Testis (tissue), 5 donors: ENCODE measurements at places on chromosomes 5 and 9. TPM values are rescaled to one million over a fixed set of nuclear protein-coding genes. Genes with fewer than 3 reads are reported as not detected.

DNA sequence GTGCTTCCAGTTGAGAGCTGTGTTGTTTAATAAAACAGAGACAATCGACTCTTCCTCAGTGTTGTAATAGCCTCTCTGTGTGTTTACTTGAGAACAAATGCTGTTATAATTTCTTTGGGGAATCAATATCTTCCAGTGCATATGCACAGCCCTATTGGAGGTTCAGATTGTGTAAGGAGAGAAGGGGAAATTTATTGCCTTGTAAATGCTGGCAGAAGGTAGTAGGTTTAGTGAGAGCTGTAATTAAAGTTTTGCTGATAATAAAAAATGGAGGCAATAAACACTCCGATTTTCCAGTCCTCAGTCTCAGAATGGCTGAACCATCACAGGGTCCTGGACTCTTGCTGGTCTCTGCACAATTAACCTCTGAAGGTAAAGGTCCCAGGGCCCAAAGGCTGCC, 128.3 kb downstream of the C5orf15 start:
- no peaks in the 10 kb centered on the region for H3K36me3 ChIP-seq
- DNase-seq = peak; percentile 6
- H3K27ac ChIP-seq = no peak overlapping the region
- peaks cover 4% of the 10 kb centered on the region for H3K4me1 ChIP-seq
- no peaks in the 10 kb centered on the region for H3K27me3 ChIP-seq

GRCh38 chr5:61768692-61769281, 436.7 kb downstream of the ZSWIM6 start:
- H3K36me3 ChIP-seq = no peaks in the 10 kb centered on the region
- no peaks in the 10 kb centered on the region for H3K4me1 ChIP-seq
- H3K27me3 ChIP-seq = no peaks in the 10 kb centered on the region
- H3K4me3 ChIP-seq = no peak overlapping the region

DNA sequence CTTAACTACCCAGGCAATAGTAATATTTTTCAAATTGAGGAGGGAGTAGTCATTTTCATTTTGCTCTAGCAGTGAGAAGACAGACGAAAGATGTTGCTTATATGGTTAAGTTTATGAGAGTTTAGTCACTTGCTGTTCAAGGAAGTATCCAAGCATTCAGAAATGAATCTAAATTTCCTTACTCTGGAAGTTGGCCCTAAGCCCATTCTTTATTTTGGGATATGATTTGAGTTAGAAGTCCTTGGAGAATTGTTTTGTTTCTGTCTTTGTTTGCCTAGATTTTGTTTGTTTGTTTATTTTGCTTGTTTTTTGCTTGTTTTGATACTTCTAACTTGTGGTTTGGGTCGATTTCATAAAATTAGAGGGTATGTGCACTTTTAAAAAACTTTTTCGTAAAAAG, 146.4 kb upstream of the FGF10 start:
- H3K27ac ChIP-seq = no peak overlapping the region
- H3K4me1 ChIP-seq = no peaks in the 10 kb centered on the region
- no peak for DNase-seq
- no peaks in the 10 kb centered on the region for H3K27me3 ChIP-seq

DNA sequence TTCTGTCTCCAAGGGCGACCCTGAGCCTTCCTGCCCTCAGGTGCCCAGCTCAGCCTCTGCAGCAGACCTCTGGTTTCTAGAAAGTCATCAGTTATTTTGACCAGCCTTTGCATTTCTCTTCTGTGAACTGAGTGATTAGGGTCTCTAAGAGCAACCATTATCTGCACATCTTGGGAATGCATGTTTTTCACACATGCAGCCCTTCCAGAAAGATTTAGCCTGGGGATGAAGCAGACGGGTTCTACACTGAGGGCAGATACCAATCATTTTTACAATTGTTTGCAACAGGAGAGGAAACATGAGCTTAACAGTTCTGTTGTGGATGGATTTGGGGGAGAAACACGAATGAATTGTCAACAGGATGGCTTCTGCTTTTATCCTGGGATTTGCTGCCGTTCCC, 90.1 kb upstream of the PITX1 start:
- no peak overlapping the region for H3K4me3 ChIP-seq
- no peaks in the 10 kb centered on the region for H3K36me3 ChIP-seq
- no peak for DNase-seq
- no peak overlapping the region for H3K27ac ChIP-seq
- no peaks in the 10 kb centered on the region for H3K27me3 ChIP-seq
- H3K4me1 ChIP-seq = no peaks in the 10 kb centered on the region

DNA sequence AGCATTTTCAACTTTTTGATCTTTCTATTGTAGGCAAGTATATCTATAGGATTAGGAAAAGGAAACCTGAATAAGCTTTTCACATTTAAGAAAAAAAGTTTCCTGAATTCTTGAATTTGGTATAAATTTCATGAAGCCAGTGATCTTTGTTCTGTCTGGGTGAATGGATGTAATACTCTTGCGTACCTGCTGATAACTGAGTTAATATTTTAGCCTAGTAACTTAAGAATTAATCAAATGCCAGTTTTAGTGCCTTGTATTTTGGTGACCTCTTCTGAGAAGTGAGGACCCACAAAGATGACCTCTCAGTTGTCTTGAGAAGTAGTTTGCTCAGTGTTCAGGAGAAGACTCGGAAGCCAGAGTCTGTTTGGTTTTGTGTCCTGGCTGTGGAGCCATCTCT, 77.9 kb downstream of the UHRF2 start:
- H3K4me1 ChIP-seq = no peaks in the 10 kb centered on the region
- no peaks in the 10 kb centered on the region for H3K36me3 ChIP-seq
- H3K27ac ChIP-seq = no peak overlapping the region
- no peaks in the 10 kb centered on the region for H3K27me3 ChIP-seq

DNA sequence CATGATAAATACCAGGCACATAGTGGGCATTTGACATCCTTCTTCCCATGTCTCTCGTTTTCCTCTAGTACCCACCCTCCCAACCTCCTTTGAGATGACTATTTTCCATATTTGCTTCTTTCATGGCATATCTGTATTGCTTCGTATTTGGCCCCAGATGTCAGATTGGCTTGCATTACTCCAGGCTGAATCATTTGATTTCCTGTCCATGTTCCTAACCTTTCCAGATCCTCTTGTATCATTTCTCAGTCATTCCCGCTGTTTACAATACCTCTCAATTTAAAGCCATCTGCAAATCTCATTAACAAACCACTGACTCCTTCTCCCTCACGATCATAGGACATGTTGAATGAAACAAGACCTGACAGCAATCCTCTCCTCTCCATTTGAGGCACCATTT, 19.9 kb downstream of the MTX3 start:
- H3K27ac ChIP-seq = no peak overlapping the region
- DNase-seq = no peak
- H3K27me3 ChIP-seq = no peaks in the 10 kb centered on the region
- H3K4me1 ChIP-seq = no peaks in the 10 kb centered on the region
- no peaks in the 10 kb centered on the region for H3K36me3 ChIP-seq

DNA sequence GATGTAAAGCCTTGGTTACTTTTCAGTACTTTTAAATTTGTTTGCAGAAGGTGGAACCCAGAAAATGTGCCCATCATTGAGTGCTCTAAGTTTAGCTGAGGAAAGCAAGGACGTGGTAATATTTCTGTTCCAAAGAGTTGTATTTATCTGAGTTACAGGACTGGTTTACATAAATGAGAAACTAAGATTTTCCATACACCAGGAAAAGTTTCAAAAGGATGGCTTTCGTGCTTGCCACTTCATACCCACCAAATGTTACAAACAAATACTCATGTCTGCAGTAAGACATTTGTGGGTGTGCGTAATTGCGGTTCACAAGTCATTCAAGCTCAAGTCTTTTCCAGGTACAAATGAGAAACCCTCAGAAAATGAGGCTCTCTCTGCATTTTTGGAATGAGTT, 68.1 kb downstream of the CWC27 start:
- H3K4me3 ChIP-seq = no peak overlapping the region
- no peak overlapping the region for H3K27ac ChIP-seq
- no peaks in the 10 kb centered on the region for H3K4me1 ChIP-seq
- no peaks in the 10 kb centered on the region for H3K36me3 ChIP-seq
- no peaks in the 10 kb centered on the region for H3K27me3 ChIP-seq

DNA sequence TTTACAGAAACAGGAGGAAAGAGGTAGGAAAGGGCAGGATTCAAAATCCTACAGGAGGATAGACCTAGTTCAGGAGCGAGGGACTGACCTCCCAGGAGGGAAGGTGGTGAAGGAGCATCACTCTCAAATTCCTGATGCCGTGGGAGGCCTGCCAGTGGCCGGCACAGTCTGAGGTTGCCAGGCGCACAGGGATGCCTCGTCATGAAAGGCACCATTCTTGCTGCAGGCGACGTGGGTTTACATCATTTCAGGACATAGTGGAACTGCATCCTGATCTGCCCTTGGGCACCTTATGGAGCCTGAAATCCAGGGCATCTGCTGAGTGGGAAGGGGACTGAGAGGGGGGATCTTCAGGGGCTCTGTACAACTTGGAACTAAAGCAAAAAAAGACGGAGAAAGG, 163.2 kb upstream of the S1PR3 start:
- H3K36me3 ChIP-seq = no peaks in the 10 kb centered on the region
- DNase-seq = no peak
- H3K4me1 ChIP-seq = peaks cover 4% of the 10 kb centered on the region
- H3K27me3 ChIP-seq = no peaks in the 10 kb centered on the region
- no peak overlapping the region for H3K4me3 ChIP-seq

DNA sequence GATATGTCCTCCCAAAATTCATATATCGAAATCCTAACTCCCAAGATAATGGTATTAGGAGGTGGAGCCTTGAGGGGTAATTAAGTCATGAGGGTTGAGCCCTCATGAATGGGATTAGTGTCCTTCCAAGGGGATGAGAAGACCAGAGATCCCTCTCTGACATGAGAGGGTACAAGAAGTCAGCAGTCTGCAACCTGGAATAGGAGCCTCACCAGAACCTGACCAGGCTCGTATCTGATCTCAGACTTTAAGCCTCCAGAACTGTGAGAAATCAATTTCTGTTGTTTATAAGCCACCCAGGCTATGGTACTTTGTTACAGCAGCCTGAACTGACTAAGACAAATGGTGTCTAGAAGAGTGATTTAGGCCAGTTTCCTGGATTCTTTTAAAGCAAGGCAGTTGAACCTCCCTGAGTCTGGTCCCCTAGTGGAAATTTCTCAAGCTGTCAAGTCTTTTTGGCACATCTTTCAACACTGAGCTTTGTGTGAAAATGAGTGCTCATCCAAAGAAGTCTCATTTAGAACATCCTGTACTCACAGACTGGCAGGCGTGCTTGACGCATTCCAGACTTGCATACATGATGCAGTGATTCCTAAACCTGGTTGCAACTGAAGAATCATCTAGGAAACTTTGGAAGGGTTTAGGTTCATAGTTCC, 254.8 kb upstream of the PPP1R2B start:
- DNase-seq = peak; percentile 57
- no peaks in the 10 kb centered on the region for H3K4me1 ChIP-seq
- no peaks in the 10 kb centered on the region for H3K27me3 ChIP-seq
- no peaks in the 10 kb centered on the region for H3K36me3 ChIP-seq

Gene STOML2
- 87.1 TPM for total RNA-seq

Gene ADAMTS12
- total RNA-seq = 7.5 TPM

Gene FAM153A
- 128 TPM for total RNA-seq

Gene DNAJC18
- total RNA-seq = 45.0 TPM

Gene SLC45A2
- 0.93 TPM for total RNA-seq

Gene SKP1
- total RNA-seq = 459 TPM
